T follicular helper cell (primary cell): ENCODE measurements at places on chromosomes 1 and 21.

DNA sequence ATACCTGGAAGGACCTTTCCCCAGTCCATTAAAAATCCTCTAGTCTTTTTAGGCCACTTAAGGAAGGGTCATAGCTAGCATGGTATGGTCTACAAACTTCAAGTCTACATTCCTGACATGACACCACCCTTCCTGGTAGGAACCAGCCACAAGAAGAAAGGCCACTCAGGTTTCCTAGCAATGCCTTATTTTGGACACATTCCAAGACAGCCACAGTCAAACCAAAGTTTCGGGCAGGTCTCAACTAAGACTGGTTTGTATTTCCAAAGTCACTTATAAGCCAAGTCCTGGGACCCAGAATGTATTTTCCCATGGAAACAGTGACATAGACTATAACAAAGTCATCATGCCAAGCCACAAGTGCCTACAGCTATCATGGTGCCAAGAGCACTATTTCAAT is 50.6 kb upstream of the SLC44A3 start:
- DNase-seq, result no peak

DNA sequence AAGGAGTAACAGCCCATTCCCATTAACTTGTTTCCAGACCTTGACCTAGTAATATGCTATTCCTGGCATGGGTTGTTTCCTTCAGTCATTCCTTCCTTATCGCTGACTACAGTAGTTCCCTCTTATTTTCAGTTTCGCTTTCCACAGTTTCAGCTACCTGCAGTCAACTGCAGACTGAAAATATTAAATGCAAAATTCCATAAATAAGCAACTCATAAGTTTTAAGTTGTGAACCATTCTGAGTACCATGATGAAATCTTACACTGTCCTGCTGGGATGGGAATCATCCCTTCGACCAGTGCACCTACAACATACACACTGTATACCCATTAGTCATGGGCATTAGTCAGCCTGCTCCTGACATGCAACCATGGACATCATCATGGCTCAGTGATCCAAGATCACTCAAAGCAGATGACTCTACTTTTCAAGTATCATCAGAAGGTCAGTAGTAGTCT is 66.7 kb downstream of the CCDC30 start:
- no peak for DNase-seq

GRCh38 chr1:190634134-190634533 is 156.5 kb upstream of the BRINP3 start:
- DNase-seq, result no peak

GRCh38 chr21:41373253-41373652 is 11.4 kb downstream of the MX2 start:
- no peak for DNase-seq

GRCh38 chr1:98677288-98677687 is 15.8 kb downstream of the SNX7 start:
- no peak for DNase-seq

DNA sequence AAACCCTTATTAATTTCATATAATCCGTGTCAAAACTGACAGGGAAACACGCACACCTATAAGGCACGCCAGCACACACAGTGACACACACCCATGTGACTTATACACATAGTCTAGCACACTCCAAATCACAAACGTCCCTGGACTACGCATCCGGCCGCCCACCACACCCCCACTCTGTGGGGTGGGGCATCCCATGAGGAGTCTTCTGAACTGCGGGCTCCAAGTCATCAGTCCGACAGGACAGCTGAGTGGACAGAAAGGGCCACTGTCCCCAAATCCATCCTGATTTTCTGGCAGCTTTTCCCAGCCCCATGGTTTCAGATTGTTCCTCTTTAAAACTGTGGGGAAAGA is 829 bp downstream of the PEA15 start:
- peak; percentile 24 for DNase-seq

DNA sequence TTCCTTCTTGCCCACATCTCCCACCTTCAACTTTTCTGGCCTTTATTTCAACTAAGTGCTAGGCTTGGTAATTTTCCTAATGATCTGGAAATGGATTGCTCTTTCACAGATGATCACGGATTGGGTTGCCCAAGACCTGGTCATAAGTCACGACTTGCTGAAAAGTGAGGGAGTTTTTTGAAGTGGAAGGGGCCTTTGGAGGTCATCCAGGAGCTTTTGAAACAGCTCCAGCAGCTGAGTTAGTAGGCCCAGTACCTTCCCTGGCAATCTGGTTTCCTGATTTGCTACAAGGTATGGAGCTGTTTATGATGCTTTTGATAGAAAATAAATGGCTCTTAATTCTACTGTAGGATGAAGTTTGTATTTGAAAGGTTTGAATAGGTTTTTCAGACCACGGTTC is 20.4 kb downstream of the GREM2 start:
- no peak for DNase-seq

DNA sequence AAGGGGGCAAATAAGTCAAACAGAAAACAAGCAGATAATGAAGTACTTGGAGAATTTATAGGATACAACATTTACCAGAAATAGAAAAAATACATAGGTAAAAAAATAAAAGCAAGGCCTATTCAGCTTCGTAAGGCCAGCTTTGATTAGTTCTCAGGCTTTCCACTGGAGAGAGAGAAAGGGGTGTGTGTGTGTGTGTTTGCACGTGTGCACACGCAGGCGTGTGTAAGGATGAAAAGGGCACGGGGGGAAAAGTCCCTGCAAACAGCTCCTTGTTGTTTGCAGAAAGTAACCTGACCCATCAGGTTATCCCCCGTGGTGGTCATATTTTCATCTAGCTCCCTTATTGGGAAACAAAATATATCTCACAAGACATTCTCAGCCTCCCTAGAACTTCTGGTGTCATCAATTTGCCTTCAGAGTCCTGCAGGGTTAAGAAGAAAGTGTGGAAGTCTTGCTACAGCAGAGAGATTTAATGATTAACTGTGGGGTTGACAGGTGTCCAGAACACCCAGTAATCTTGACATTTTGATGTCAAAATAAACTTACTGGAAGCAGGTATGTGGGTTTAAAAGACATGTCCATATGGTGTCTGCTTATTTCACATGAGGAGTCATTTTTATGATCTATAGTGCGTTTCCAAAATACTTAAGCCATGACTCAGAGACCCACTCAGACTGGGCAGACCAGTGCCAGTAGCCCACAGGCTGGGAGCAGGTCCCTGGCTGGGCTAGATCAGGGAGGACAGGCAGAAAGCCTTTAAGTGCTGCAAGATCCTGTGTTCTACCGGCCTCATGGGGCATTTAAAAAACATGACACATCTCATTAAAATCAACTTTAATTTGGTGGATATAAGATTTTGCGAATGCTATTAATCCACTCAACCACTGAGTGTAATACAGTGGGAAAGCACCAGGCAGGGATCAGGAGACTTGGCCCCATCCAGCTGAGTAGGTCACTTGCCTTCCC is 487.6 kb upstream of the CAMK1G start:
- no peak for DNase-seq

DNA sequence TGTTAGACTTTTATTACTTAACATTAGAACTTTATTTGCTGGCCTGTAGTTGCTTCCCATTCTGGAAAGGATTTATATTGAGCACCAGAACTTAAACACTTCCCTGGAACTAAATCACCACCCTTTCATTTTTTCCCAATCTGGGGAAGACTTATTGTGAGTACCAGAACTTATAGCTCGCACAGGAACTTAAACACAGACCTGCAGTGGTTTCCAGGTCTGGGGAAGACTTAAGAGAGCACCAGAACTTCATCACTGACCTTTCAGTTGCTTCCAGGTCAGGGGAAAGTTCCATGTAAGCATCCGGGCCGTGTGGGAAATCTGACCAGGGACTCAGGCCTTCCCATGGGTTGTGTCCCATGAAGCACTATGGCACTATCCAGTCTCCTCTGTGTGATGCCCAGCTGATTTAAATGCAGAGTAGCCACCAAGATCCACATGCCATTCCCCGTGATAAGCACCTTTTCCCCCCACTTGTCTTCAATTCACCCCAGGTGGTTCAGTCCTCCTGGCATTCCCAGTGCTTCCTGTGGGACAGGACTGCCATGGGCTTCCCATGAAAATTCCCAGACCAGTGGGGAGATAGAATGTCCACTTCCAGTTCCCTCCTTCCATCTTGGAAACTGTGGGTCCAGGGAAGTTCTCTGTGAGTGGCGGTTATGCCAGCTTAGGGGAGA is 48.9 kb downstream of the C4BPA start:
- no peak for DNase-seq

- no peak for DNase-seq
Observed at GRCh38 chr1:155038602-155039307, 5.1 kb downstream of the DCST1 start.

- no peak for DNase-seq
Observed at GRCh38 chr1:185672719-185673360, 61.4 kb upstream of the HMCN1 start.

DNA sequence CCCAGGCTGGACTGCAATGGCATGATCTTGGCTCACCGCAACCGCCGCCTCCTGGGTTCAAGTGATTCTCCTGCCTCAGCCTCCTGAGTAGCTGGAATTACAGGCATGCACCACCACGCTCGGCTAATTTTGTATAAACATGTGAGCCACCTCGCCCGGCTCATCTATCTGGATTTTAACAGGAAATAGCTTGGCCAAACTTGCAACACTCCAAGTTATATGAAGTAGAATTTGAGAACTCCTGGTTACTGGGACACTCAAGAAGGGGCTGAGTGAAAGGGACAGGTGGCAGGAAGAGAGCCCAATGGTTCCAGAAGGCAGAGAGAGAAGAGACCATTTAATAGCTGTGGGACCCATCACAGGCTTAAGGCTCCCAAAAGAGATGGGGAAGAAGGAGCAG is 2.9 kb upstream of the GPX7 start:
- DNase-seq, result no peak

GRCh38 chr1:171595324-171595723 is 26.7 kb upstream of the MYOCOS start:
- DNase-seq, result no peak

DNA sequence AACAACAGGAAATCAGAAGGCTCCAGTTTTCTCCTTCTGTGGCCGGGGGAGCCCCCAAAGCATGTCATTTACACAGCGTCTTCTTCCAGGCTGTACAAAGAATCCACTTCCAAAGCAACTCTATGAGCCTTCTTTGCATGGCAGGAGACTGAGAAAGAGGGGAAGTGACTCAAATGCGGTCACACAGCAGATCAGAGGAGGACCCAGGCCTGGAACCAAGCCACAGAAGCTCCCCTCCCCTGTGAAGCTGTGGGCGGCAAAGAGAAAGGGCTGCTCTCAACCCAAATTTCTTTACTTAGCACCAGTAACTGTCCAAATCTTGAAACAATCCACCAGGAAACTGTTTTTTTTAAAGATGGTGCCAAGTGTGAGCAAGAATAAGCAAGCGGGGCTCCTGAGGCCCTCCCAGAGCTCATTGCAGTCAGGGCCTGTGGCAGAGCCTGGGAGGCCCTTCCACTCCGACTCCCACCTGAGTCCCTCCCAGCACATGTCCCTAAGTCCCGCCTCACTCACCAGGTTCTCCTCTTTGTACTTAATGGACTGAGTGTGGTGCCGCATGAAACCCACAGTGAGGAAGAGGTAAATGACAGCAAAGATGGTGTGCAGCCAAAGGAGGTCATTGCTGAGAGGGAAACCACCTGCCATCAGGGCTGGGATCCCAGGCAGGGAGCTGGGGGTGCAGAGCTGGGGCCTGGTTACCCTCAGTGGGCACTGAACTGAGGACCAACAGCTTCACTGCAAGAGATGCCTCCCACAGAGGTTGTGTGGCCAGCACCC is 15.9 kb downstream of the TMEM63A start:
- DNase-seq, result peak; percentile 49

DNA sequence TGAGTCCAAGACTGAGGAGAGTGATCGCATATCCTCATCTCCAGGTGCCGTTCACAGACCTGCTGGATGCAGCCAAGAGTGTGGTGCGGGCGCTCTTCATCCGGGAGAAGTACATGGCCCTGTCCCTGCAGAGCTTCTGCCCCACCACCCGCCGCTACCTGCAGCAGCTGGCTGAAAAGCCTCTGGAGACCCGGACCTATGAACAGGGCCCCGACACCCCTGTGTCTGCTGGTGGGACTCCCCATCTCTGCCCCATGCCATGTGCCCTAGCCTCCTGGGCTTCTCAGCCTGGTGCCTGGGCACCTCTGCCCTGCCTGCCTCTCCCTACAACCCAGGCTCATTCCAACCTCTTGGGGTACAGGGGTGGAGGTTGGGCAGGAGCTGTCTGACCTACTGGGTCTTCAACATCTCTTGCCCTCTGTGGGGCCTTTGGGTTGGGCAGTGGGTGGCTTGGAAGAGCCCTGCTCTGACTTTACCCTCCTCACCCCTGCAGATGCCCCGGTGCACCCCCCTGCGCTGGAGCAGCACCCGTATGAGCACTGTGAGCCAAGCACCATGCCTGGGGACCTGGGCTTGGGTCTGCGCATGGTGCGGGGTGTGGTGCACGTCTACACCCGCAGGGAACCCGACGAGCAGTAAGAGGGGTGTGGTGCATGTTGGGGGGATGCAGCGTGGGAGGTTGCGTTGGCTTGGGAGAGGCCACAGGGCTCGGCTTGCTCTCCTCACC is 7.2 kb downstream of the AMPD2 start:
- DNase-seq, result no peak

DNA sequence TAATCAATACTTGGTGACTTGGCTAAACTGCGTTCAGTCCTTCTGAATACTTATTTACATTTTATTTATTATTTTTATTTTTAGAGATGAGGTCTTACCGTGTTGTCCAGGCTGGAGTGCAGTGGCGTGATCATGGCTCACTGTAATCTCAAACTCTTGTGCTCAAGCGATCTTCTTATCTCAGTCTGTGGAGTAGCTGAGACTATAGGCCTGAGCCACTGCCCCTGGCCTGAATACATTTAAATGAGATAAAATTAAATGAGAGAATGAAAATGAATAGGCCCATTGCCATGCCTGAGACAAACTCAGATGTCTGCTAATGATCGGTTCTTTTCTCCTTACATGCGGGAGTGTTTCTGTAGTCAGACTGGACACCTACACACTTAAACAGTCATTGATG is 86.0 kb downstream of the GALNT2 start:
- DNase-seq, result no peak

GRCh38 chr1:246576709-246577032 is 10.4 kb downstream of the CNST start:
- no peak for DNase-seq

GRCh38 chr1:18599086-18599485 is 31.6 kb upstream of the PAX7 start:
- no peak for DNase-seq

DNA sequence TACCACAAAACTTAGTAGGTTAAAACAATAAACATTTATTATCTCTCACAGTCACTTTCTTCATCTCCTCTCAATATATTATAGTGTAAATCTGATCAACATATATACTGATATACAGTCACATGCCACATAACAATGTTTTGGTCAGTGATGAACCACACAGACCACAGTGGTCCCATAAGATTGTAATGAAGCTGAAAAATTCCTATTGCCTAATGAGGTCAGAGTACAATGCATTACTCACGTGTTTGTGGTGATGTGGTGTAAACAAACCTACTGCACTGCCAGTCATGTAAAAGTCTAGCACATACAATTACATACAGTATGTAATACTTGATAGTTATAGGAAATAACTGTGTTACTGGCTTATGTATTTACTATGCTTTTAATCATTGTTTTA is 30.1 kb downstream of the OLFML3 start:
- no peak for DNase-seq

- DNase-seq, result no peak
Observed at GRCh38 chr1:46333300-46334029, 7.1 kb upstream of the NSUN4 start.
